Stimulated activated CD8-positive, alpha-beta memory T cell treated with anti-CD3 and anti-CD28 coated beads, Interleukin-7, amount 100 ng/mL, for 4 hours (primary cell): ENCODE measurements at places on chromosomes 7 and 10.

DNA sequence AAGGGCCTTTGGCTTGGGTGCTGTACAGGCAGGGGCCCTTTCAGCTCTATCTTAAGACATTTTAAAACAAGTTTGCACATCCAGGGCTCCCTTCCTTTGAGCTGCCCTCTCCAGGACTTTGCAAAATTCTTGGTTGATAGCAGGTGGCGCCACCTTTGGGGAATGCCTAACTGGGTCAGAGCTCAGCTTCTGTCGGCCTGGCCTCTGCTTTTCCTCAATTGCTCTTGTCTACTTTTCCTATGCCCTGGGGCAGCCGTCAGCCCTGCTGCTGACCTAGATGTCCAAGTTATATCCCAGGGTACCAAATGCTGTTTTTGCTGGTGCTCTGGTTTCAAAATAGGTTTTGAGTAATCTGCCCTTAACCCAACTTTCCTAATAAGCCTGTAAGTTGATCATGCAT, 65.8 kb downstream of the APBB1IP start:
- no peak for DNase-seq

- no peak for DNase-seq
Measured at GRCh38 chr7:119720541-119720940, 552.4 kb upstream of the KCND2 start.

- DNase-seq = no peak
Measured at GRCh38 chr10:48786606-48787282, 102.1 kb downstream of the WDFY4 start.

DNA sequence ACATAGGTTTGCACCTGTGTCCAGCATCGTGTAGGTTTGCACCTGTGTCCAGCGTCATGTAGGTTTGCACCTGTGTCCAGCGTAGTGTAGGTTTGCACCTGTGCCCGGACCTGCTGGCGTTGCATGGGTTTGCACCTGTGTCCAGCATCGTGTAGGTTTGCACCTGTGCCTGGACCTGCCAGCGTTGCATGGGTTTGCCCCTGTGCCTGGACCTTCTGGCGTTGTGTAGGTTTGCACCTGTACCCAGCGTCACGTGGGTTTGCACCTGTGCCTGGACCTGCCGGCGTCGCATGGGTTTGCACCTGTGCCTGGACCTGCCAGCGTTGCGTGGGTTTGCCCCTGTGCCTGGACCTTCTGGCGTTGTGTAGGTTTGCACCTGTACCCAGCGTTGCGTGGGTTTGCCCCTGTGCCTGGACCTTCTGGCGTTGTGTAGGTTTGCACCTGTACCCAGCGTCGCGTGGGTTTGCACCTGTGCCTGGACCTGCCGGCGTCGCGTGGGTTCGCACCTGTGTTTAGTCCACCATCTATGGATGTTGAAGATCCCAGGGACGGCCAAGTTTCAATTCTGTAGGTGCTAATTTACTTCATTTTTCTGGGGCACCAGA, 158.0 kb downstream of the WDR37 start:
- DNase-seq = no peak

DNA sequence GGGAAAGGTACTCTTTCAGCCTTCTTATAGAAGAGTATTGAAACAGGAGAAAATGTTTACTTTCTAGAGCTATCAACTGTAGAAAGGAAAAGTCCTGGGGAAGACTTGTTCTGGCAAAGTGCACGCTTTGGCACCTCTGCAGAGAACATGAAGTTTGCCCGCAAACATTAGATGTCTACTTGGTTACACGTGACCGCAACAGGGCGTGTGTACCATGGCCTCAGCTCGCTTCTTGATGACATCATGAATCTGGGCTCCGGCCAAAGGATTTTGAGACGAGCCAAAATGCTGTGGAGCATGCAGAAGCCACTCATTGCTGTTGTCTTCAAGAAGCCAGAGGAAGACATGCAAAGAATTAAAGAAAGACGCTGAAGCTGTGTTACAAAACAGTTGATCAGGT, 8.6 kb upstream of the TAS2R60 start:
- no peak for DNase-seq
